ENCODE measurements at places on chromosomes 12 and 14.

- DNase-seq: no peak
Measured at GRCh38 chr12:50232771-50233209, 50.5 kb downstream of the LIMA1 start.

DNA sequence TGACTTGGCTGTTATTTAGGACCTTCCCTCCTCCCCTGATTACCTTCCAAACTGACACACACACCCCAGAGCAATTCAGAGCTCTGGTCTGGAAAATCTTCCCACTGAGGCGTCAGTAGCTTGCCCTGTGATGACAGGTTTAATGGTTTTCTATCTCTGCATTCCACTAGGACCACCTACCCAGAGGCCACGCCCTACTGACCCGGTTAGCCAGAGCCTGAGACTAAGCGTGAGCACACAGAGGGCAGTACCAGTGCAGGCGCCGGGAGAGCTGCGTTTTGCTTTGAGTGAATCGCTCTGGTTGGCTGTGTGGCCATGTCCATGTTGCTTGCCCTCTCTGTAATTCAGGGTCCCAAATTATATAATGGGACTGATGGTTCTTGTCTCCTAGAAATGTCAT lies 36.2 kb upstream of the ATP2A2 start:
- DNase-seq: no peak

DNA sequence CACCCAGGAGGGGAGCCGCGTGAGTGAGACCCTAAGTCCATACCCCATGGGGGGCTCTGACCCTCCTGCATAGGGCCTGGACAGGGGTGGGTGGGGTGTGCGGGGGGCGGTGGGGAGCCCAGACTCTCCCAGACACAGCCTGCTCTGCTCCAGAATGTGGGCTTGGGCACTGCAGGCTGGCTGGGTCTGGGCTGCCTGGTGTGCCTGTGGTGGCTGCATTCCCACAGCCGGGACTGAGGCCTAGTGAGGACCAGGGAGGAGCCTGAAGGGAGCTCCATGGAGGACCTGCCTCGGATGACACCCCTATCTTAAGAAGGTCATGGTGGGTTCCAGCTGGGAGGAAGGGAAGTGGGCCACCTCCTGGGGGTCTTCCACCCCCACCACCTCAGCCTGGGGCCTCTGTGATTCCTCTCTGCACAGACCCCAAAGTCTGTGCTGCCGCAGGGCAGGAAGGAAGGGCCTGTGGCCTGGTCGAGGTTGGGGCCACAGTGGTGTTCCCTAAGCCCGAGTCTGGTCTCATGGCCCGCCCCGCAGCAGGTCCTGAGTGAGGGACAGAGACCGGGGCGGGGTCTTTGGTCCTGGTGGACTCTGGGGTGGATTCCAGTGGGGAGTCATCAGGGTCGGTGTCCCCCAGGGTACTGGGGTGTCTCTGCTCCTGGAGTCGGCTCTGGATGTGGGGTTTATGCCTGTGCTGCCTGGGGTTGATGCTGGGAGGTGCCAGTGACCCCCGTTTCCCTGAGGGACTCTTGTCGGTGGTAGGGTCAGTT lies 392.3 kb downstream of the TMEM121 start:
- peak; percentile 38 for DNase-seq

DNA sequence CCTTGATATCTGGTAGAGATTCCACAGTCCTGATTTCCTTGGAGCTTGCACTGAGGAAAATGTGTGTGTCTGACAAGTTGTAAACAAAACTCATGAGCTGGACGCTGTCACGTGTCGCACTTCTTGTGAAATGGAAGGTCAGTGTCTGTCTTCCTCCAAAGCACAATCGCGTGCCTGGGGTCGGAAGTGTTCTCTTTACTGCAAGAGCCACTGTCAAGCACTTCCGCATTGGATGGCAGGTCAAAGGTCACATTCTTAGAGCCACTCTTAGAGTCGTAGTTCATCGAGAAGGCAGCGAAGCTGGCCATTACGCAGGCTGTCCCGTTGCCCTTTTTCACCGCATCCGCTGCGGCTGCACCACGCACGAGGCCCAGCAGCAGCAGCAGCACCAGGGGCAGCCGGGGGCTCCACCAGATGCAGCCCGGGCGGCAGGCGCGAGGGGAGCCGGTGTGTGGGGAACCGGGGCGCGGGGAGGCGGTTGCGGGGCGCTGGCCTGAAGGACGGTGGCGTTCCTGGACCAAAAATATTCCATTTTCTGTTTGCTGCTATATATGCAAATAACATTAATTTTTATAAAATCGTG lies 45.0 kb downstream of the LRTM2 start:
- no peak for DNase-seq

GRCh38 chr12:124629789-124630480 lies 62.5 kb upstream of the NCOR2 start:
- DNase-seq: no peak

DNA sequence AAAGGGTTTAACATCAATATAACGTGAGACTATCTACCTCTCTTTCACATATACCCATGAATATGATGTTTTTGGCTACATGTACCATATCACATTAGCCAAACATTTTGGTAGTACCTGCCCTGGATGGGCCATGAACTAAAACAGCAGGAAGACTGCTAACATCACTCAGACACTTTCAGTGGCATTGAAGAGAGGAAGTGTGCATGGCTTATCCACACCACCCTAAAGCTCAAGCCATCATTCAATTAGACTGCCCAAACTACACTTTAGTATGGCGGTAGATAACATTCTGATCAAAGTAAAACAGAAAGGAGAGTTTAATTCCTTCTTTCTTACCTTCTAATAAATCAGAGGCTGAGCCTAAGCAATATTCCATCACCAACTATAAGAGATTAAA lies 103.0 kb downstream of the PEBP1 start:
- no peak for DNase-seq

DNA sequence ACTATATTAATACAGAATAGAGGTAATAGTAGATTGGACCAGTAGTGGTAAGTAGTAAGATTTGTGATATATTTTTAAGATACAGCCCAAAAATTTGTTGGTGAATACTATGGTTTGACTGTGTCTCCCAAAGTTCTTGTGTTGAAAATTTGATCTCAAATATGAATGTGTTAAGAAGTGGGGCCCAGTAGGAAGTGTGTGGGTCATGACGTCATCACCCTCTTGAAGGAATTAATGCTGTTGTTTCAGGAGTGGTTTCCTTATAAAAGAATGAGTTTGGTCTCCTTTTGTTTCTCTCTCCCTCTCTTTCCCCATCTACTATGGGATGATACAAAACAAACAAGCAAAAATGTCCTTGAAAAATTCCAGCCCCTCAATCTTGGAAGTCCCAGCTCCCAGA lies 16.3 kb downstream of the LUM start:
- DNase-seq: no peak

- DNase-seq: no peak
Measured at GRCh38 chr12:50685641-50686040, 78.3 kb upstream of the ATF1 start.

DNA sequence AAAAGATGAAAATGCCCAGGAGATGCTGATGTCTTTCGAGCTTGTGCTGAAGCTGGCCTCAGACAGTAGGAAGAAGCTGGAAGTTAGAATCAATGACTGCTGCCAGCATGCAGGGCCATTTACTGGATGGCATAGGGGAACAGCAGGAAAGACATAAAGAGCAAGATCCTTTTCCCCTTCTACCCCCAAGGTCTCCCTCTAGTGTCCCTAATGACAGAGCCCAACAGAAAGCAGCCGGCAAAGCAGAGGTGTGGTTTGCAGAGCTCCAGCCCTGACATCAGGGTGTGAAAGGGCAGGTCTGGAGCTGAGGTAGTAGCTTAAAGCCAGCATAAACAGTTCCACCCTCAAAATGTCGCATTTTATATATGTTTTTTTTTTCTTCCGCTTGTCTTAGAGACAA lies 1560.7 kb upstream of the TMEM132C start:
- no peak for DNase-seq

DNA sequence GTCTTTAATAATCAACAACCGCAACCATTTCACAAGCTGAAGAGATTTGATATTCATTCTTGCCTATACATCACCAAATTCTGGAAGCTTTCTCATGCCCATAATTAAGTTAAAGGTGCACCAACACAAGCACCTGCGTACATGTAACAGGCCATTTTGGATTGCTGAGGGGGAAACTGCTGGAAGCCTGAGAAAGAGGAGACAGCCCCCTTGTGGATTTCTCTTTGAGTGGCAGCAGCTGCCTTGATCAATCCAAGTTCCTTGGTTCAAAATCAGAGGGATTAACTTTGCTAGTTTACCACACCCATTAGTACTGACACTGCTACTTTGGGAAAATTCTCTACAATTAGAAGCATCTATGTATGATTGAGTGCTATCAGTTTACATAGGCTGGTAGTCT lies 321.1 kb downstream of the NOVA1 start:
- DNase-seq: no peak

GRCh38 chr12:44380861-44381260 lies 495.3 kb downstream of the NELL2 start:
- no peak for DNase-seq

DNA sequence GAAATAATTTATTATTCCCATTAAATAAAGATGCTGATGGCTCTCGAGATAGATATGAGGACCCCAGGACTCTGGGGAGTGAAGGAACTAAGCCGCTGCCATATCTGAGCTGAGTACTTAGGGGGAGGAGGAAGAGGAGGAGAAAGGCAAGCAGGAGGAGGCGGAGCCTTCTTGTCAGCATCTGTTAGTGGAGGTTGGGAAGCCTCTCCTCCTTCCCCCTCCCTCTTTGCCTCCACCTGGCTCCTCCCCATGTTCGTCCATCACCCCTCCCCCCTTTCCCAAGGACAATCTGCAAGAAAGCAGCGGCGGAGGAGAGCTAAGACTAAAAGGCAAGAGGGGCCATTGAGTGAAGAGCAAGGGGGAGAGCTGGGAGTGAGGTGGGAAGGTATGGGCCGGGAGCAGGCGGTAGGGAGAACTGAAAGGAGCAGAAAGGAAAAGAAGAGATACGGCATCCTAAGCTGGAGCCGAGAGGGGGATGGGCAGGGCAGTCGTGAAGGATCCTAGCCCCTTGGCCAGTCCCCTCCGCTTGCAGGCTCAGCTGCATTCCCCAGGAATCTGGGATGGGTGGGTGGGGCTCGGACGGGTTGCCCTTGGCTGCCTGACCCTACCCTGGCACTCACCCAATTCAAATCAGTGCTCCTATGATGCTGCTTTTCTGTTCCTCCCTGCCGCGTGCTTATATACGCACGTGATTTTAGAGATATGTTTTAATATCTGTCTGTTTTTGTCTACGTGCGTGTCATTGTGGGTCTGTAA lies at the start of gene PFKM:
Gene PFKM, plus strand, starts transcription at position 287 of the 756 bp plus-strand sequence. CDS start 3,411 bp downstream, outside the sequence.
- DNase-seq: peak; percentile 79

- DNase-seq: no peak
Measured at GRCh38 chr12:473863-474577, 14.3 kb downstream of the B4GALNT3 start.

- DNase-seq: no peak
Measured at GRCh38 chr14:80538633-80539375, 327.5 kb upstream of the DIO2 start.

DNA sequence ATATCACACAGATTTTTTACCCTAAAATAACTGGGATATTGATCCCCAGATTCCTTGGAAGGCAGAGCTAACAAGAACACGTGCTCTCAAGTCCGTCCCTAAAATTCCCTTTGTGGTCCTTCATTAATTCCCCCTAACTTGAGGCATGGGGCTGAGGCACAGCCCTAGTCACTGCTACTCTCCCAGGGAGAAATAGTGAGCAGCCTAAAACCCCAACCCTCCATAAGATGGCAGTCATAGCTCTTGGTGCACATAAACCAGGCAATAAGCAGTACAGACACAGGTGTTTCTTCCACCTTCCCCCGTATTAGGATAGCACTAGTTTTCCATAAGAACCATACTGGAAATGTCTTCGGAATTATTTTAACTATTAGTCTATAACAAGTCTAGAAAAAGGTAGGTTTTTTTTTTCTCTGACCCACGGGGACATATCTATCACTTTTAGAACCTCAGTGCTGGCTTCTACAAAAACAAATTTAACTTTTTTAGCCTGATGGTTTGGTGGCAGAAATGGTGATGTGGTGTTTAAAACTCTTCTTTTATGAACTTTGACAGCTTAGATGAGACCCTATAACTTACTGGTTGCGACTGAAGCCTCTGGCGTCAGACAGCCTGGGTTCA lies 3.1 kb upstream of the ARHGEF40 start:
- no peak for DNase-seq

- DNase-seq: no peak
Measured at GRCh38 chr14:69135133-69135532, 17.8 kb downstream of the DCAF5 start.

- no peak for DNase-seq
Measured at GRCh38 chr12:44217146-44217883, 381.4 kb downstream of the TMEM117 start.

GRCh38 chr12:41709012-41709411 lies 435.7 kb downstream of the GXYLT1 start:
- no peak for DNase-seq

Data from breast epithelium (tissue), 4 donors.